LNCaP clone FGC (cell line): ENCODE measurements at places on chromosomes 5 and 9.

- no peak for DNase-seq
Measured at GRCh38 chr9:11142965-11143738, 530.4 kb upstream of the PTPRD start.

DNA sequence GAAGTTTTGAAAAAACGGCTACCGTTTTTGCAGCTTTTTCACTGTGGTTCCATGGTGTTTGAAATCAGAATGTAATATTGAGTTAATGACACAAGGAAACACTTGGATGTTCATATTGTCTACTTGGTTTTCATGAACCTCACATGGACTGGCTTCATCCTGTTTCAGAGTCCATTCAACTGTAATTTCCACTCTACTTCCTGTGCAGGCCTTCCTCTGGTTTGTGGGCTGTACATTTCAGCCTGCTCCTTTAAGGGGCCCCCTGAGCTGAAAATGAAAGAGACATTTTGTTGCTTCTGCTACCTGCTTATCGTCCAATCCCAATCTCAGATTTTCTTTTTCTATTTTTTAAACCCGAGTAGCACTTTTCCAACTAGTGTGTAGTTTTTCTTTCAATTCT lies 41.8 kb upstream of the CDKN2B start:
- DNase-seq, result no peak

GRCh38 chr5:137630972-137631370 lies 104.9 kb downstream of the KLHL3 start:
- DNase-seq, result no peak

- no peak for DNase-seq
Measured at GRCh38 chr5:56715986-56716385, 99.4 kb upstream of the MAP3K1 start.

DNA sequence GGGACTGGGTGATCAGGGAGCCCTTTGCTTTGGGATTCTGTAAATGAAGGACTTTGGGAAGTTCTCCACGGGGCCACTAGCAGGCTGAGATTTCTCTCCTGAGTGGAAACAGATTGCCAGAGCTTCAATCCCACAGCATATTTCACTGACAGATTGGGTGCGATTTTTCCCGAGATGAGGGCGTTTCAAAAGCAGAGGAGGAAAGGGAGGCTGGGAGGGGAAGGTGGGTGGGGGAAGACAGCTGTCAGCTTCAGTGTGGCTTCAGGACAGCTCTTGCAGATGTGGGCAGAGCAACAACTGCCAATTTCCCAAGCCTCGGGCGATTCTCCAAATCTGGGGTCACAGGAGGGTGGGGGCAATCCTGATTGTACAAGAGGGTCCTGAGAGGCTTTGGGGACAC lies 258.5 kb upstream of the ADRA1B start:
- DNase-seq, result no peak

DNA sequence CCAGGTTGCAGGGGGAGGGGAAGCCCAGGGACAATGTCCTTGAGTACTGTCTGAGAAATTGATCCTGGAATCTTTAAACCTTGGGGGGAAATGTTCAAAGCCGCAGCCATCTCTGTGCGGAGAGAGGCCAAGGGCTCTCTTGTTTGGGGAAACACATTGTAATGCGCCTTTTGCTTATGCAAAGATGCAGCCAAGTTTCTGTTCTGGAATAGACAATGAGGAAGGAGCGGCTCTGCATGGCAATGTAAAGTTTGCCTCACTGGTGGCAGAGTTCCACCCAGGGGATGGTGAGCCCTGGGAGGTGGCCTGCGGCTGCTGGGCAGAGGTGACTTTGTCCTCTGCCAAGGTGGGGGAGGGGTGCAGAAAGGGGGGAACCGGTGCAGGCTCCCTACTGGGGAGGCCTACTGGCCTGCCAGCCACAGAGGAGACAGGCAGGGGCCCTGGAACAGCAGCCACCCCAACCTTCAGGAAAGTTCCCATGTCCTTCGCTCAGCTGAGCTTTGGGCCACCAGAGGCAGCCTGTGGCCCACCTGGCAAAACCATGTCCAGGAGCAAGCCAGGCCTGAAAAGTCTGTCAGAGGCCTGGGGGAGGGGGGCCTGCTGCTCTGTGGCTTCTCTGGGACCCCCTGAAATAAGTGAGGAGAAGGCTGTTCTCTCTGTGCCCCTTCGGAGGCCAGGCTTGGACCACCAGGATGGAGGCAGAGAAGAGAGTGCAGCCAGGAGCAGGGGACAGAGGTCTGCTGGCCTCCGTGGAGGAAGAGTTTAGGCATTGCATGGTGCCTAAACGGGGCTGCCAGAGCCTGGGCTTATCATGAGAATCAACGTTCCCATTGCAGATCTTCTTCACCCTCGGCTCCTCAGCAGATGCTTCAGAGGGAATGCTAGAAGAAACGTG lies 127.8 kb downstream of the ZNF354C start:
- DNase-seq, result no peak

GRCh38 chr5:151110992-151111391 lies 30.2 kb upstream of the TNIP1 start:
- DNase-seq, result no peak

DNA sequence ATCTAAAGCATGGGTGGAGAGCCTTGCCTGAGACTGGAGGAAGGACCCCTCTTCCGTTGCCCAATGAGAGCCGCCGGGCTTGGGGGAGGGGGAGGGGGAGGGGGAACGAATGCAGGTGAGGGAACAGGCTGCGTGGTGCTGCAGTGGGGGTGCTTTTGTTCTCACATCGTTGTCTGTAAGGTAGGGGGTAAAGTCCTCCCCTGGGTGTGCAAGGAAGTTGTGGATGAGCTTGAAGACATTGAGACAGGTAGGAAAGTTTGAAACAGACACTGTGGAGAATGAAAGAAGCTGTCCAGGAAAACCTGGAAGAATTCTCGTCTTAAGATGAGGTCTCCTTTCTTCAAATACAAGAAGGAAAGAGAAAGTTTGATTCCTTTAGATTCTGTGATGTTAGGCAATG lies 94.1 kb upstream of the LIFR start:
- DNase-seq, result no peak

DNA sequence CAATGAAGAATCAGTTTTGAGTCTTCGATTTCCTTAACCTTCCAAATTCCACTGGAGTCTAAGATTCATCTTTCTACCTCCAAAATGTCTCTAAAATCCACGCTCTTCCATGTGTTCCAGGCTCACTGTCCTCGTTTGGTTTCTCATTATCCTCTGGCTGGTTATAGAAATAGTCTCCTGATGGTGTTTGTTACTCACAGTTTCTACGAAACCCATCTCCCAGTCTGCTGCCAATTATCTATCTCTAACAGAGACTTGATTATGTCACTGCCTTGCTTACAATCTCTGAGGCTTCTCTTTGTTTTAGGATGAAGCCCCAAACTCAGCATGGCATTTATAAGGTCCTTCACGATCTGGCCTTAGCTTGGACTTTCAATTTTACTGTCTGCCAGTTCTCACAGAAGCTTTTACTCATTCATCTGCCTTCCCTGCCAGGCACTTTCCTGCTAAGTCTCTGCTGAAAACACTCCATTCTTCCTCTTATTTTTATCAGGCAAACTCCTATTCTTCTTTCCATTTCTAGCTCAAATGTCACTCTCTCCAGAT lies 339.6 kb upstream of the SGCD start:
- DNase-seq, result no peak

DNA sequence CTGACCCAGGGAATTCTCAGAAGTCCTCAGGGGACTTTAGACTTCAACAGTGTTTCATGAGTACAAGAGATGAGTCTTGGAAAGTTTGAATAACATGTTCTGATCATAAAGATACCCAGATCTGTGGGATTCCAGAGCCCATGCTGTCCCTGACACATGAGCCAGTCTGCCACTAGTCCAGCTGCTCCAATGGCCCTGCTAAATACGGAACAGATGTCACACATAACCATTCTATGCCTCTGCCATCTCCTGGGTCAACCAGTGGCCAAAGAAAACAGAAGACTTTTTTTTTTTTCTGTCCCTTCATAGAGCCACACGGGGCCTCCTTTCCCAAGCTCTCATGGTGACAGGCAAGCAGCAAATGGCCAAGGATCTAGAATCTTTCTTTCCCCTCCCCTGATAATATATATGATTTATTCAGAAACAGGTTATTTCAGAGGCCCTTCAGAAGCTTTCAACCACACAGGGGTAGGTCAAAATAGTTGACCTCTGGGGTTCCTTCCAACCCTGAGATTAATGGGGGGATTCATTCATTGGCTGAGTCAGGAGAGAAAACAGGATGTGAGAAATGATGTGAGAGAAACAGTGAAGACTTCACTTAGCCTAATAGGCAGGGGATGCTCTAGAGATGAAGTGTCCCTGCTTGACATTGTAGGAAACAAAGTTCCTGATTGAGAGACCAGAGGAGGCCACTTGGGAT lies 367.7 kb downstream of the CDK5RAP2 start:
- no peak for DNase-seq

GRCh38 chr9:99955606-99956005 lies 49.2 kb downstream of the STX17 start:
- DNase-seq, result no peak

- no peak for DNase-seq
Measured at GRCh38 chr9:33273266-33273971, 8.6 kb downstream of the CHMP5 start.

- no peak for DNase-seq
Measured at GRCh38 chr9:121447321-121447834, 52.3 kb downstream of the GGTA1 start.

GRCh38 chr9:136013524-136014034 lies 52.4 kb upstream of the UBAC1 start:
- no peak for DNase-seq

GRCh38 chr5:52995095-52995494 lies 5.9 kb downstream of the ITGA2 start:
- DNase-seq, result no peak

GRCh38 chr9:130535818-130536521 lies 43.4 kb upstream of the FUBP3 start:
- no peak for DNase-seq

DNA sequence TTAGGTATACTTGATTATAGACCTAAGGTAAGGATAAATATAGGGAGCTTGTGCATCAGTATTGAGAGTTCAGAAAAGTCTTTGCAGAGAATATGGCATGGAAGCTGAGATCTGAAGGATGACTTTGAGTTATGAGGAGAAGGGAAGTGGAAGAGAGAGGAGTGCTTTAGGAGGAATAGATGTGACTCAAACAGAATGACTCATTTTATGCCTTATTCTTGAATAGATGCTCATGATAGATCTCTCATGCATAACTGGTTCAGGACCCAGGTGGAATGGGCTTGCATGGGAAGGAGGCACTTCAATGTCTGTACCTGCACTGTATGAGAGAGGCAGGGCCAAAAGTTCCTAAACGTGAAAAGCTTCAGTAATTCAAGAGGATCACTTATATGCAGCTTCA lies 103.3 kb downstream of the CWC27 start:
- DNase-seq, result no peak

DNA sequence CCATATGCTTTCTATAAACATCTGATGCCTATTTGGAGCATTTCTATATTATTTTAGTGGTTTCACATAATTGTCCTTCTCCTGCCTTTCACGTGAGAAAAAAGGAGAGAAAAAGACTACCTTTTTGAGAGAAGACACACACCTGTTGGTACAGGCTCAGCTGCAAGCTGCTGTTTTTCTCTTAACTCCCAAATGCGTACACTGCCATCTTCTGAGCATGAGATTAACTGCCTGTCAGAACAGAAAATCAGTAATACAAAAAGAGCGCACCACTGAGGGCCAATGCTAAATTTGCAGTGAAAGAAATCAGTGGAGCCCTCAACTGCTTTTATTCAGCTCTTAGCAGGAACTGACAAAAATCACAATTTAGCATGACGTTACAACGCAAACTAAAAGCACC lies 54.9 kb downstream of the WDR41 start:
- DNase-seq, result peak; percentile 35
